ENCODE measurements at places on chromosomes 12 and 14. TPM values are rescaled to one million over a fixed set of nuclear protein-coding genes. Genes with fewer than 3 reads are reported as not detected.

DNA sequence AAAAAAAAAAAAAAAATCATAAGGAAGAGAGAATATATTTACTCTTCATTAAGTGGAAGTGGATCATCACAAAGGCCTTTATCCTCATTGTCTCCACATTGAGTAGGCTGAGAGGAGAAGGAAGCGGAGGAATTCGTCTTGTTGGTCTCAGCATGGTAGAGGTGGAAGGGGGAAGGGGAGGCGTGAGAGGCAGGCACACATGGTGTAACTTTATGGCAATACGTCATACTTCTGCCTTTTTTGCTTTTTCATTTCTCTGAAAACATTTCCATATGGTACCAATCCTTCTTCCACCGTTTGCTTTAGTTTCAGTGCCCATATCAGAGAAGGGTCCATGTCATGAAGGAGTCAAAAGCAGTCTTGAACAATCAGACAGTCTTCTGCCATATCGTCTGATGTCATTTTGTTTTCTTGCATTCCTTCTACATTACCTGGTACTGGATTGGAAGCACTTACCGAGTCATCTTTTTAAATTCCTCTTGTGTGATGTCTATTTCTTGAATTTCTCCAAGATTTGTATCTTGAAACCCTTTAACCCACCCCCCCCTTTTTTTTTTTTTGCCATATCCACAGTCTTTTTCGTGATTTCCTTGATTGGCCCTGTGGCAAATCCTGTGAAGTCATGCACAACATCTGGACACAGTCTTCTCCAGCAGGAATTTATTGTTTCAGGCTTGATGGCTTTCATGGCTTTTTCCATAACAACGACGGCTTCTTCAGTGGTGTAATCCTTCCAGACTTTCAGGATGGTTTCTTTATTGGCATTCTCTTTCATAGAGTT is 8.9 kb downstream of the FUT8 start:
- H3K27ac ChIP-seq = no peak overlapping the region
- no peak overlapping the region for H3K4me3 ChIP-seq
- H3K27me3 ChIP-seq = no peaks in the 10 kb centered on the region
- H3K4me1 ChIP-seq = no peaks in the 10 kb centered on the region
- no peak for DNase-seq
- peaks cover 2% of the 10 kb centered on the region for H3K36me3 ChIP-seq

DNA sequence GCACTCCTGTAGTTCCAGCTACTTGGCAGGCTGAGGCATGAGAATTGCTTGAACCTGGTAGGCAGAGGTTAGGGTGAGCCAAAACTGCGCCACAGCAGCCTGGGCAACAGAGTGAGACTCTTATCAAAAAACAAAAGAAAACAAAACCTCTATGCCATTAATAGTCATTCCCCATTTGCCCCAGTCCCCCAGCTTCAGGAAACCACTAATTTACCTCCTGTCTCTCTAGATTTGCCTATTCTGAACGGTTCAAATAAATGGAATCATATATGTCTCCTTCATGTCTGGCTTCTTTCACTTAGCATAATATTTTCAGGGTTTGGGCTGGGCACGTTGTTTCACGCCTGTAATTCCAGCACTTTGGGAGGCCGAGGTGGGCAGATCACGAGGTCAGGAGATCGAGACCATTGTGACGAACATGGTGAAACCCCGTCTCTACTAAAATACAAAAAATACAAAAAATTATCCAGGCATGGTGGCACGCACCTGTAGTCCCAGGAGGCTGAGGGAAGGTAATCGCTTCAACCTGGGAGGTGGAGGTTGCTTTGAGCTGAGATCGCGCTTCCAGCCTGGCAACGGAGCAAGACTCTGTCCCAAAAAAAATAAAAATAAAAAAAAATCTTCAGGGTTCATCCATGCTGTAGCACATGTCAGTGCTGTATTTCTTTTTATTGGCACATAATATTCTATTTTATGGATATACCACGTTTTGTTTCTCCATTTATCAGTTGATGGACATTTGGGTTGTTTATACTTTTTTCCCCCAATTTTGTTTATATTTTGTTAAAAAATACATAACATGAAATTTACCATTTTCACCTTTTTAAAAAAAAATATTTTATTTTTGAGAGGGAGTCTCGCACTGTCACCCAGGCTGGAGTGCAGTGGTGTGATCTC is 31.9 kb downstream of the KNTC1 start:
- no peak overlapping the region for H3K4me3 ChIP-seq
- peaks cover 27% of the 10 kb centered on the region for H3K36me3 ChIP-seq
- H3K27me3 ChIP-seq = no peaks in the 10 kb centered on the region
- no peak for DNase-seq

GRCh38 chr12:88579161-88579517 is 1.1 kb downstream of the KITLG start:
- no peaks in the 10 kb centered on the region for H3K27me3 ChIP-seq
- H3K4me1 ChIP-seq = peaks cover 2% of the 10 kb centered on the region
- H3K27ac ChIP-seq = peak overlapping the region; percentile 58
- H3K4me3 ChIP-seq = peak overlapping the region; percentile 87
- no peaks in the 10 kb centered on the region for H3K36me3 ChIP-seq

- H3K4me3 ChIP-seq = peak overlapping the region; percentile 50
- no peaks in the 10 kb centered on the region for H3K36me3 ChIP-seq
- H3K27me3 ChIP-seq = no peaks in the 10 kb centered on the region
Observed at GRCh38 chr12:53220694-53221202, 11.3 kb downstream of the RARG start.

GPR162 gene
- 7.9 TPM for polyA plus RNA-seq

FZD10 gene
- polyA plus RNA-seq = 1.2 TPM
